Left renal cortex interstitium (tissue), 4 donors: ENCODE measurements at places on chromosomes 3 and 15.

DNA sequence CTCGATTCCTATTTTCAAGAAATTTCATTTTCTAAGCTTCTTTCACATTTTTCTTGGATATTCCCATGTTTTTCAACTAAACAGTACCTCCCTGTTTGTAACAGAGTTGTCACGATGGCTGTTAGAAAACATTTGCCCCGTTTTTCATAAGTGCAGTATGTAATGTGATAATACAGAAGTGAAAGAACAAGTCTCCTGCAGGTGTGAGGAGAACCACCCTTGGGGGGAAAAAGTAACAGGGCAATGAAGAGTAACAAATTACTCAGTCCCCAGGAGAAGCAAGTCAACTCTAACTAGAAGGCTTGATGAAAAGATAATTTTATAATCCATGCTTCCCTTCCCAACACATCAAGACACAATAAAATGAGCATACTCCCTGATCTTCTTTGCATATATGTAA is 493.3 kb downstream of the FOXP1 start:
- no peak for DNase-seq

- DNase-seq: no peak
Observed at GRCh38 chr3:44915702-44916438, 41.5 kb downstream of the TGM4 start.

GRCh38 chr3:62168356-62168755 is 205.0 kb downstream of the FEZF2 start:
- DNase-seq: no peak

DNA sequence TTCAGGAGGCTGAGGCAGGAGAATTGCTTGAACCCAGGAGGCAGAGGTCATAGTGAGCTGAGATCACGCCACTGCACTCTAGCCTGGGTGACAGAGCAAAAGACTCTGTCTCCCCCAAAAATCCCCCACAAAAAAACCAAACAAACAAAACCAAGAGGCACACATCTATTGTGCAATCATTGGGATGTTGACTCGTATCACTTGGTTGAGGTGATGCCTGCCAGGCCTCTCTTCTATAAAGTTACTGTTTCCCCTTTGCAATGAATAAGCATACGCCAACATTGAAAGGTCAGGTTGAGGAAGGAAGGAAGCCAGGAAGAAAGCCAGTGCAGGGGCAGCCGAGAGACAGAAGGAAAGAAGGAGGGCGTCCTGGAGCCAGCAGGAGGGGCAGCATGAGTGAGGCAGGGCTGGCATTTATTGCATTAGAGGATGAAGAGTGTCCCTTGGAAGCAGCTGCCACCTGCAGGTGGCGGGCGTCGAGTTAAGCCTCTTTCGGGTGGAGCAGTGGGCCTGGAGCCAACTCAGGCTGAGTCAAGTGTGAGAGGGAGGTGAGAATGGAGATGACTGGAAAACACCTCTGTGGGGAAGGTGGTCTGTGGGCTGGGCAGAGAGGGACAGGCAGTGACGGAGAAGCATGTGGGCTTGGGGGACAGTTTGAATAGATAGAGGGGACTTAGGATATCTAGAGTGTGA is 8.3 kb upstream of the CSPG4 start:
- DNase-seq: no peak

DNA sequence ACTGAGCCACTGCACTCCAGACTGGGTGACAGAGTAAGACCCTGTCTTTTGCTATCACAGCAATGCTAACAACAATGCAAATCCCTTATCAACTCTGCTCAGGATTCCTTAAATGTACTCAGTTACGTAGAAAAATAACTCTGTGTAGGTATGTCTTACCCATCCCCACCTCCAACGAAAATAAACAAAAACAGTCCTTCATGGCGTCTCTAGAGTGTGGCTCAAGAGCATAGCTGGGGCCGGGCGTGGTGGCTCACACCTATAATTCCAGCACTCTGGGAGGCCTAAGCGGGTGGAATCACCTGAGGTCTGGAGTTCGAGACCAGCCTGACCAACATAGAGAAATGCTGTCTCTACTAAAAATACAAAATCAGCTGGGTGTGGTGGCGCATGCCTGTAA is 13.2 kb upstream of the NCKIPSD start:
- DNase-seq: no peak

GRCh38 chr3:53774414-53774813 is 71.8 kb downstream of the CHDH start:
- DNase-seq: no peak

DNA sequence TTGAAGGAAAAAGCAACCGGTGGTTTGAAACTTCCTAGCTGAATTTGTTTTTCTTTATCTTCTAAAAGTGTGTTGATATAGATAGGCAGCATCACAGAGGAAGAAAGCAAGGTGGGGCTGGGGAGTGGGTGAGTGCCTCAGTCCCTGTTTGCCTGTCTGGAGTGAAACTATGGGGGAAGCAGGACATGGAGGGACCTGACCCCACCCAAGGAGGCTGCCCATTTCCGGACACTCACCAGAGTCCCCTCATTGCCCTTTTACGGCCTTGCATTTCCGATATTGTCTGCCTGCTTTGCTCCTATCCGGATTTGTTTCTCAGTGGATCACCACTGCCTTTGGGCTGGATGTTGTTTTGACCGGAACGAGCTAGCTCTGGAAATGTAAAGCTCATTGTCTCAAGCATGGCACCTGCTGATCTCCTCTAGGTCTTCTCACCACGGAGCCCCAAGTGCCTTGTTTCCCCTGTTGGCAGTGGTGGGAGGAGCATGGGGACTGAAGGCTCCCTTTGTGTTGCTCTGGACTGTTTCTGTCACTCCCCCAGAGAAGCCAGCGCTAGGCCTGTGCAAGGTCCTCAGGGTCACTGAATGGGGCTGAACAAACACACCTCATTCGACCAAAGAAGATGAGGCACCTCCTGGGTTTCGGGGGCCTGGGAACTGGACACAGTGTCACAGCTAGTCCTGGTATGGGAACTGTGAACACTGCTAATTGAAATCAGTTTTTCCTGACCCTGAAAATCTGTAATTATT is 7.0 kb downstream of the CLDN11 start:
- DNase-seq: no peak

DNA sequence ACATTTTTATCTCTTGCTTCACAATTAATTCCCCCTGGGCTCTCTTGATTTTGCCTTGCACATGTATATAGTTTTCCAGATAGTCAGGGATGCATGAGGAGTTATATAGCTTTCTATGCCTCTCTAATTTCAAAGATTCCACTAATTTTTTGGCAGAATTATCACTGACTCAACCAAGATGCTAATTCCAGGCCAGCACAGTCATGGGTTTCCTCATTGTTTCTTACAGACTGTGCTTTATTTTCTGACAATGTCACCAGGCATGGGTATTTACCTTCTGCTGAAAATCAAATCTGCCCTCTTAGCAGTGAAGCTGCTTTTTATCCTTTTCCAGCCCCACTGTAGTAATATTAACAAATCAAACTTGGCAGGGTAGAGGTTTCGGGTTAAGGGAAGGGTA is 1520.6 kb upstream of the CADM2 start:
- DNase-seq: no peak

DNA sequence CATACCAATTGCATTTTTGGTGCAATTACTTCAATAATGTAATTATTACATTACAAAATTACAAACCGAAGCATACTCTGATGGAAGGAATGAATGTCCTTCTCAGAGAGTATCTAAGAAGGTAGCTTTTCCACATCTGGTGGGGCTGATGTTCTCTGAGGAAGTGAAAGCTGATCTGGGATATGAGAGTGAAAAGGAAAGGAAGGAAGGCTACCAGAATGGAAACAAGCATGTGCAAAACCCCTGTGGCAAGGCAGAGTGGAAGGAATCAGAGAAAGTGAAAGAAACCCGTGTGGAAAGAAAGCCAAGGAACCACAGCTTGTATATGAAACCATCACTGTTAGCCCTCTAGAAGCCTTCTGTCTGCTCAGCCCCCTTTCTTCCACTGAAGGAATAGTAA is 35.3 kb upstream of the GOLGA8A start:
- no peak for DNase-seq

GRCh38 chr3:8625991-8626390 is 18.6 kb downstream of the SSUH2 start:
- DNase-seq: no peak

GRCh38 chr3:174242311-174243041 is 616.7 kb upstream of the NAALADL2 start:
- DNase-seq: no peak

DNA sequence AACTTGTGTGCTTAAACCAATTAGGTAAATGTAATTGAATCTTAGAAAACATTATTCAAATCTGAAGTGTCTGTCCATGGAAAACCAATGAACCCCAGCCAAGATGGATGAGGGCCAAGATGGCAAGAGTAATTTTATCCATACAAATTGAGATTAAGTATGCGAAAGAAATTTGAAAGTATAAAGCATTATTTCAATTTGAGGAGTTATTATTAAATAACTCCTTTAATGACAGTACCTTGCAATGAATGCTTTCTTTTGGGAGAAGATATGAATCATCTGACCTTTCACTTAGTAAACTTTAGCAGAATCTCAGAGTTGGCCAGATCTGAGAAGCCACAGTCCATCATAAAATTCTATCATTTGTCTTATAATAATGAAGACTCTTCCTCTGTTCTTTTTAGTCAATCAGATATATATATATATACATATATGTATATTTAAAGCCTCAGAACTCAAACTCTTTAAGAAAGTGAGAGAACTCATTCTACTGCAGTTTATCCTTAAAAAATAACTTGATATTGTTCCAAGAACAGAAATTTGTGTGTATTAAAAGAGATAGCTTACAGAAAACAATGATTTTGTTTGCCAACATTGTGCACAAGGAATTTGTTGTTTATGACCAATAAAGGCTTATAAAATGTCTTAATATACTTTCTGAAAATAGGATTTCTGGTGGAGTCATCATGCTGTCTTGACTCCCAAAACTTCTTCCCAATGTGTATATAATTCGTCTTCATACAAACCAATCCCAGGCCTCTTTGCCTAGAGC is 434.8 kb upstream of the THBS1 start:
- no peak for DNase-seq

DNA sequence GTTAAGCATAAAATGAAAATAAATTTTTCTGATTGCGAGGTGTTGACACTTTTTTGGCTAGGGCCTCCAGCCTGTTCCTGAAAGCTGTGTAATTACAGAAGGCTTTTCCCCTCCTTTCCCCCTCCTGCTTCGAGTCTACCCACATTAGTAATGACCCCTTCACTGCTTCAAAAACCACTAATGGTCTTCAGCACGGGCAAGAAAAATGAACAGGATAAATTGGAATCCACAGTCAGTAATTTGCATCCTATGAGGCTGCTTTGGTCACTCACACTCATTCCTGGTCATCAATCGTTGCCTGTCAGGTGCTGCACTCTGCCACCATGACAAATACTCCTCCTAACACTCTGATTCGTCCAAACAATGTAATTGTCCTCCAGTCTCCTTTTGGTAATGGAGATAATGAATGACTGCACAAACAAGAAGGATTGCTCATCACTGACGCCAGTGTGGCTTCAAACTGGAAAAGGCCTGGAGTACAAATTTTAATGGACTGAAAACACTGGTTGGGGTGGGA is 148.6 kb downstream of the MEIS2 start:
- DNase-seq: no peak

GRCh38 chr3:159604151-159604581 is 384.5 kb upstream of the IL12A start:
- DNase-seq: no peak

DNA sequence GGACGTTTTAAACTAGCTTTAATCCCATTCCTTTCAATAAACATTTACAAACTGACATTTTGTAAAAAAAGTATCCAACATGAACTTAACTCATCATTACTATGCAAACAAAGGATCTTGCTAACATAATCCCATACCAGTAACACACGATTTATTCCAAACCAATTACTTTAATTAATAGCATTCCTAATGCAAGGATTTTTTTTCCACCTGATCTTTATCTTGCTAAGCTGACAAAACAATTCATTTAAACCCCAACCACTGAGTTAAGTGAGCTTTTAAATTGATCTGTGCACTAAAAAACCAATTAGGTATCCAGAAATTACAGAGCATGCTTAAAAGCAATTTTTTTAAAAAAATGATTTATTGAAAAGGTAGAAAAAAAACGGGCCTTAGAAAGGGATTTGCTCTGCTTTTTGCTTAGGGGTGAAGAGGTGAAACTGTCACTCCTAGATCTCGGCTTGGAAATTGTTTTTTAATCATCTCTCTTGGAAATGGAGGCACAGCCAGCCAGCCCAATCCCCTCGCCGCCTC is 1.2 kb downstream of the SH3BP5 start:
- no peak for DNase-seq

DNA sequence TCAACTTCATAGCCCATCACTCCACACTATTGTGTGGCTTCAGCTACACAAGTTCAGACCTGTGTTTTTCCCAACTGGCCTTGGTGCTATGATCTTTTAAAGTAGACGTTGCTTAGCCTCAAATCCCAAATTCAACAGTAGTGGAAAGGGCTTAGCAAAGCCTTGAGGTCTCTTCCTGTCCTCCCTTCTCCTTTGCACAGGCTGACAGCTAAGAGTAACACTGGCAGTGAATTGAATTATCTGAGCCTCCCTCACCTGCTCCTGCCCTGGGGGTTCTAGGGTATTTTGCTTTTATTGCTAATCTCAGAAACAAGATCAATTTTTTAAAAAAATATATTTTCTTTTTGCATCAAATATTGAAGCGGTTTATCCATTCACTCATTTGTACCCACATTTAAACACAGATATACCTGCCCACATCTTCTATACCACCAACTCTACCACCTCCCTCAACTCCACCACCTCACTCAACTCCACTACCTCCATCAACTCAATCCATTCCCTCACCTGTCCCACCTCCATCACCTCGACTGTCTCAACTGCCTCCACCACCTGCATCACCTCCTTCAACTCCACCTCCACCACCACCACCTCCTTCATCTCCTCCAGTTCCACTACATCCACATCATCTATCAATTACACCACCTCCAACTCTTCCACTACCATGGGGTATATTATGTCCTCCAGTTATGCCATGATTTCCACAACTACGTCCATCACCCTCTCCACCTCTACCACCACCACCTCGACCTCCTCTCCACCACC is 10.1 kb upstream of the FGD5 start:
- DNase-seq: no peak

DNA sequence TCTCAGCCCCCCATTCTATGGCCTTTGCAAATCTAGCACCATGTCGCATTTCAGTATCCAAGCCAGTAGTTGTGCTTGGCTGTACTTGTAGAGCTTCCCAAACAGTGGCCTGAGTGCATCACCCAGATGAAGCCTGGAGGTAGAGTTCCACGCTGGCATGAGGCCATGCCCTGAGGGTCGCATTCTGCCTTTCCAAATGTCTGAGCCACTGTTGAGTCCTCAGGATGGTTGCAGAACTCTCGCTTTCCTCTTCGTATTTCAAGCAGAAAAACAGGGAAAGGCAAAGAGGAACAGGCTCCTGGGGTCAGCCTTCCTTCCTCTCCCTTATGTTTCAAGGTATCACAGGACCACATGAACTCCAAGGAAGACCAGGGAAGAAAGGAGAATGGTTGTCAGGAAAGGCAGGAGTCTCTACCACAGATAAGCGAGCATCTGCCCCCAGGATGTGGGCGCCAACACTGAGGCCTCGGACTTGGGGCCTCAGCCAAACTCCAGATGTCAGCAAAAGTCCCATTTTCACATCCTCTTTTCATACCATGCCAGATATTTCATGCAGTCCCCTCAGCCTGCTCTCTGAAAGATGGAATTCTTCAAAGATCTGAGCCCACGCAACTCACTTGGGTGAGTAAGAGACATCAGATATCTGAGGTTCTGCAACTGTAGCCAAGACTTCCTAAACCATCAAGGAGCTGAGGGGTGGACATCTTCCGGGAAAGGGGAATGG is 19.4 kb upstream of the PRR20G start:
- DNase-seq: no peak

- DNase-seq: no peak
Observed at GRCh38 chr3:123684209-123684608, 99.4 kb upstream of the HACD2 start.
